Right lobe of liver (tissue), 6 donors: ENCODE measurements at places on chromosomes 1 and 21.

GRCh38 chr1:58739856-58740466 is 40.1 kb upstream of the MYSM1 start:
- DNase-seq, result no peak

DNA sequence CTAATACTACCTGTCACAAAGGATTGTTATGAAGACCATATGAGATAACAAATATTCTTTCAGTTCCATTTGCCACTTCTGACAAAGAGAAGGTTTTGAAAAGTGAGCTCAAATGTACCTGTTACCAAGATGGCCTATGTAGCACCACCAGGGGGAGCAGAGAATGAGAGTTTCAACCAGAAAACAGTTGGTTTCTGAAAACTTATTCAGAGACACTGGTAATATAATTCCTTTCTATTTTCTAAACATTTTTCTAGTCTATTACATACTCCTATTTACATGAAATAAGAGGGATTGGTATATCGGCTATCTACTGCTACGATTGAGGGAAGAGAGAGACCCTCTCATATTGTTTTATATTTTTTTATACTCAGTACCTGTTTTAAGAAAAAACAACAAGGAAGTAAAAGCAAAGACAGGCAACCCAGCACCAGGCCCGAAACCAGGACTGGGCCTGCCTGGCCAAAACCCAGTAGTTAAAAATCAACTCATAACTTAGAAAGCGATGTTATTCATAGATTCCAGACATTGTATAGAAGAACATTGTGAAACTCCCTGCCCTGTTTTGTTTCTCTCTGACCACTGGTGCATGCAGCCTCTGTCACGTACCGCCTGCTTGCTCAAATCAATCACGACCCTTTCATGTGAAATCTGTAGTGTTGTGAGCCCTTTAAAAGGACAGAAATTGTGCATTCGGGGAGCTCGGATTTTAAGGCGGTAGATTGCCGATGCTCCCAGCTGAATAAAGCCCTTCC is 48.3 kb downstream of the IL23R start:
- DNase-seq, result peak; percentile 50

DNA sequence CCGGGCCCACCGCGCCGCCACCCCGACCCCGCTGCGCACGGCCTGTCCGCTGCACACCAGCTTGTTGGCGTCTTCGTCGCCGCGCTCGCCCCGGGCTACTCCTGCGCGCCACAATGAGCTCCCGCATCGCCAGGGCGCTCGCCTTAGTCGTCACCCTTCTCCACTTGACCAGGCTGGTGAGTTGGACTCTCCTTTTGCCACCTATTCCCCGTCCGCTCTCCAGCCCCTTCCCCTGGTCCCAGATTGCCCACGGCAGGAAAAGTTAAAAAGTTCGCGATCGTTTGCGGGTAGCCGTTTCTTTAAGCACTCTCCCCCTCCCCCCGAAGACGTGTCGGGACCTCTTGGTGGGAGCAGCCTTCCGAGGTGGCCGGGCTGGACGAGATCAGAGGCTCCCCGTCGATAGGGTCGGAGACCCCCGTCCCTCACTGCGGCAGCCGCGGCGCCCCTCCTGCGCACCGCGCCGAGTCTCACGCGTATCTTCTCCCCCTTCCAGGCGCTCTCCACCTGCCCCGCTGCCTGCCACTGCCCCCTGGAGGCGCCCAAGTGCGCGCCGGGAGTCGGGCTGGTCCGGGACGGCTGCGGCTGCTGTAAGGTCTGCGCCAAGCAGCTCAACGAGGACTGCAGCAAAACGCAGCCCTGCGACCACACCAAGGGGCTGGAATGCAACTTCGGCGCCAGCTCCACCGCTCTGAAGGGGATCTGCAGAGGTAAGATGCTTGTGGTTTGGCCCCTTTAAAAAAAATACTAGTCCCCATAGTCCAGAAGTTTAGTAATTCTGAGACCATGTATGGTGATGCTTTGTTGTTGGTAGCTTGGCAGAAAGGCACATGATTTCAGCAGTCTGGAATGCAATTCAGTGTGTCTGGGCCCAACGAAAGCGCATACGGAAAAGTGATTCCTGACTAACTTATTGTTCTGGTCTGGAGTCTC is 576 bp downstream of the CCN1 start:
- peak; percentile 84 for DNase-seq

DNA sequence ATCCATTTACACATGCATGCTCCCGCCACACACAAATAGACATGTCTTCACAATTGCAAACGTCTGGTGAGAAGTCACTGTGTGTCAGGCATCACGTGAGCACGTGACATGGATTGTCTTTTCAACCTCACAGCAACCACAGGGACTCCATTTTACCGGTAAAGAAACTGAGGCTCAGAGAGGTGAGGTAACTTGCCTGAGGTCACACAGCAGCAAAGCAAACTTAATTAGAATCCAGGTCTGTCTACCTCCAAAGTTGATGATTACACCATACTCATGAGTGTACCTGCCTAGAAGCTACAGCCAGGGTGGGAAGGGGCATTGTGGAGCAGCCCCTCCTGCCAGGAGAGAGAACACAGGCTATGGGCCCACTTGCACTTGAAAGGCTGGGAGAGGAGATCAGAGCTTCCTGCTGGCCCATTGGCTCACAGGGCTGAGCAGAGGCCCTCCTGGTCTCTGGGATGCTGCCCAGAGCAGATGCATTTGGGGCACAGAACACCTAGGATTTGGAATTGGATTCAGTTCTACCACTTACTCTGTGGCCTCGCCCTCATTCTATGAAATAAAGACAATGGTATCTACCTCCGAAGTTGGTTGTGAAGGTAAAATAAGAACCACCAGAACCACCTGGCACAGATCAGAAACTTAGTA is 44.4 kb upstream of the SELENON start:
- DNase-seq, result no peak

GRCh38 chr21:16792101-16792500 is 720.7 kb upstream of the CXADR start:
- DNase-seq, result no peak

DNA sequence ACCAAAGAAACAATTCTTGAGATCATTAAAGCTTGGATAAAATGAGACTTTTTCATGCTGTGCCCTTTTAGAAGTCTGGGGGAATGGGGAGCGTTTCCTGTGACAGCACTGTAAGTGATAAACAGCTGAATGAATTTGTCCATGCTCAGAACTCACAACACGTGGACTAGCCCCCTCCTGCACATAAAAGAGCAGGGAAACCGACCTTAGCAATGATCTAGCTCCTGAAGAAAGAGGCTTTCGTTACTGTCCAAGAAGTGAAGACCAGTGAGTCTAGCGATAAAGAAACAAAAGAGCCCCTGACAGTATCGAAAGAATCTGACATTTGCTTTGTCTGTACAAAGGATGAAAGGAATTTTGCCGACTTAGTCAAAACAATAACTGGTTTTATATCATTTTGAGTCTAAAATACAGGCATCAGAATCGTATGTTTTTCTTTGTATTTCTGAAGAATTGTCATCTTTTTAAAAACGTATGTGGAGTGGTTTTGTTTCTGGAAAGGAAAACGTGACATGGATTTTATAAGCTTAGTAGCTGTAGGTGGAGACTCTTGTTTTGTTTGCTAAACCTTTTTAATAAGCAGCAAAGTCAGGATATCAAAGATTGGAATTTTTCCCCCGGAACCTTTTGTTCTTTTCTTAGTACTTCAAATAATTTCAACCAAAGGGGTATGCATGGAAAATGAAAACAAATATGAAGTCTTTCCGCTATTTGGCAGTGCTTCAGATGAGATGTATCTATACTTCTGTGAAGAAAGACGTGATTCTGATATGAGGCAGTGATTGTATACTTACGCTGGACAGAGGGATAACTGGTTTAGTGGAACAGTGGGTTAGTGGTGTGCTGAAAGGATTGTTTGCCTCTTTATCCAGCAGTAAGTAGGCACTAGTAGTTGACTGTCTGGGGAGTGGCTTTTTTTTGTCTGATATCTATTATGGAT is 61.0 kb downstream of the MAST2 start:
- no peak for DNase-seq

DNA sequence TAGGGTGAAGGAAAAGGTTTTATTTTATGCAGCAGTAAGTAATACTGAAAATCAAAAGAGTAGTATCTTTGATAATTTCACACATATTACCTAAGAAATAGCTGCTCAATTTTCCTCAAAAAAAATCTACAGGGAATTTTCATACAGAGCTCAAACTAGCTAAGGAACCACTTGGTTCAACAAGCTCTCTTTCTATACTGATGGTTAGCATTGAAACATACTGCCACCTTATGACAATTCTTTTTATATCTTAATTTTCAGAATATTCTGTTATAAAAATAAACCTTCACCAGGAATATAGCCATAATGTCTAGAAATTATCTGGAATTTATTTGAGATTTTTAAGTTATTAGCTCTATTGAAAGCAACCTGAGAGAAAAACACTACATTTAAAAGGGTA is 142.1 kb downstream of the DPYD start:
- DNase-seq, result no peak

DNA sequence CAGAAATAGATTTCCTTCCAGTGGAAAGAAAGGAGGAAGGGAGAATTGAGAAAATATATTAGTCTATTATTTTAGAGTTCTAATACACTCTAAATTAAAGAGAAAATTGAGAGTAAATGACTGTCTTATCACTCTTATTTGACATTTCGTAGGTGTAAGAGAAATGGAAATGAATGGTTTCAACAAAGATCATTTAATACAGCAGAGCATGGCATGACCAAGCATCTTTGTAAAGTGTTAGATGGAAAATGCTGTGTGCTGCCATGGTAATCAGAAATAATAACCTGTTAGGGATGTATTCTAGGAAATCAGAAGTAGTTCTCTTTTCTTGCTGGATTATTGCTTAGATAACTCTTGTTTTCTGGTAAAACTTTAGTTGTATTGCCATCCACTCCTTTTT is 90.9 kb downstream of the GIPC2 start:
- DNase-seq, result no peak
